ENCODE measurements at places on chromosomes 13 and 19.
A peak's percentile ranks its signal among the peaks of the same experiment; 100 is the strongest.

DNA sequence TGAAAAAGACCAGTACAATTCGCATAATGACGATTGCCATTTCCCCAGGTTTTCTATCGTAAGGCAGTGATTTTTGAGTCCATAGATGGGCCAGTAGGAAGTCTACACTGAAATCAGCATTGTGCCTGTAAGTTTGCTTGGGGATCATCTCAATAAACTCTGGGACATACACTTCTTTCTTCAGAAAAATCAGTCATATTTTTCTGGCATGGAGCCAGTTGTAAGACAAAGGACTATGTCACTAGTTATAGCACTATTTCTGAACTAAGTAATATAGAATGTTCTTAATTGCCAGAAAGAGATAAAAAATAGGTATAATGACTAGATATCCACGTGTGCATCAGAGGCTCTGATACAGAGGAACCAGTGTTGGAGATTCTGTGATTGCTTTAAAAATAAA, 243.5 kb downstream of the LMO7 start:
- DNase-seq = no peak

DNA sequence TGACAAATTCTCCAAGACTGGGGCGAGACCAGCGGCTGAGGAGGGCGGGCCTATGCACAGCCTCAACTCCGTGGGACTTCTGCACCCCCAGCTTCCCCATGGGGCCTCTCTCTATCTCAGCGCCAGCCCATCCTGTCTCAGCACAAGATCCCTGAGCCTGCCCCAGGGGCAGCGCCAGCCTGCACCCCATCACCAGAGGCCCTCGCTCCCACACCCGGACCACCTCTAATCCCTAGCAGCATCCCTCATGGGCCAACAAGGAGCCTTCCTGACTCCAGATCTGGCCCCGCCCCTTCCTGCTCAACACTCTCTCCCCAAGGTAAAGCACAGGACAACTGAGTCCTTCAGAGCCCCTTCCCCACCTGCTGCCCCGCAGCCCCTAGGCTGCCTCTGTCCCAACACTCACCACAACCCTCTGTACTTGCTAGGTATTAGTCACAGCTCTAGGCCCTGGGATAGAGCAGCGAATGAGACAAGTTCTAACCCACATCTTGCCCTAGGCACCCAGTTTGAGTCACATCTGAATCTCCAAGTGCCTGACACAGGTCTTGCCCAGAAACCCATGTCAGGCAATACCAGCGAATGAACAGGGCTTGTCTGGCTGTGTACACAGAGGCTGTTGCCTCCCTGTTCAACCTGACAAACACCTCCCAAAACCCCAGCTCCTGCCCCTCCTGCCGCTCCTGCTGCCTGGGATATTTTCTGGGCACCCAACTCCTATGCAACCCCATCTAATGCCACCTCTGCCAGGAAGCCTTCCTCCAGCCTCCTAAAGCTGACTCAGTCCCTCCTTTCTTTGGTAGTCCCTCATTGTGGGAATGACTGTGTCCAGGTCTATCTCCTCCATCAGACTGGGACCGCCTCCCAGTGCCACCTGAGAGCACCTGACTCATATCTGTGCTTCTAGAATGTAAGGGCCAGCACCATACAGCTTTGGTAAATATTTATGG, 18.6 kb downstream of the GRIK5 start:
- DNase-seq = no peak

GRCh38 chr19:4533334-4533733, 1.7 kb downstream of the PLIN5 start:
- DNase-seq = no peak

DNA sequence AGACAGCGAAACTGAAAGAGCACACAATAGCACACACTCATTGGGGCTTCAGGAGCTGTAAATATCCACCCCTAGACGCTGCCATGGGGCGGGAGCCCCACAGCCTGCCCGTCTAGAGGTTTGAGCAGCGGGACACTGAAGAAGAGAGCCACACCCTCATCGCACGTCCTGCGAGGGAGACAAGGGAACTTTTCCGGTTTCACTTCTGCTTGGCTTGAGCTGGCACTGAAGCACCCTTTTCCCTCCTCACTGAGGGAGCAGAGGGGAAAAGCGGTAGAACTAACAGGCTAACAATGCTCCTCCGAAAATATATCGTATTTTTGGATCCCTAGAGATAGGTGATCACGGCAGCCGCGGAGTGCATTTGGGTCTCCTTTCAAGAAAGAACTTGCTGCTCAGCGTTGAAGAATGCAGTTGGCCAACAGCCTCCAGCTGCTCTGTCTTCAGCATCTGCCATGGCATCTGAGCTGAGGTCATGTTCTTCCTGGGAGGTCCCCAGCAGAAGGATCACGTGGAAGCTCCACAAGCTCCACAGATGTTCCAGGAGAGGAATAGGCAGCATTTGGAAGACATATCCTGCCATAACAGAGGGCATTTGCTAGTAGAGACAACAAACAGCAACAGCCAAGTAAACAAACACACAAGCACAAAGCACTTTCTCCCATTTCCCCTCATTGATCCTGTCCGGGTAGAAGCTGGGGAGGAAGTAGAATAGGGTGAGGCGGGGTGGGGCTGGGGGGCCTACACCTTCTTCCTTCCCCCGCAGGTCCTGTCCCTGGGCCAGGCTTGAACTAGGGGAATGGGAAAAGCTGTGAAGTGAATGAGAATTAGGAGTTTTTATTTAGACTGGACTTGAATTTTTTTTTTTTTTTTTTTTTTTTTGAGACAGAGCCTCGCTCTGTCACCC, 44.8 kb upstream of the ALOX5AP start:
- peak; percentile 41 for DNase-seq

GRCh38 chr13:41833201-41833600, 127.7 kb downstream of the VWA8 start:
- no peak for DNase-seq

- DNase-seq = no peak
Observed at GRCh38 chr13:60329221-60329923, 67.6 kb upstream of the TDRD3 start.

DNA sequence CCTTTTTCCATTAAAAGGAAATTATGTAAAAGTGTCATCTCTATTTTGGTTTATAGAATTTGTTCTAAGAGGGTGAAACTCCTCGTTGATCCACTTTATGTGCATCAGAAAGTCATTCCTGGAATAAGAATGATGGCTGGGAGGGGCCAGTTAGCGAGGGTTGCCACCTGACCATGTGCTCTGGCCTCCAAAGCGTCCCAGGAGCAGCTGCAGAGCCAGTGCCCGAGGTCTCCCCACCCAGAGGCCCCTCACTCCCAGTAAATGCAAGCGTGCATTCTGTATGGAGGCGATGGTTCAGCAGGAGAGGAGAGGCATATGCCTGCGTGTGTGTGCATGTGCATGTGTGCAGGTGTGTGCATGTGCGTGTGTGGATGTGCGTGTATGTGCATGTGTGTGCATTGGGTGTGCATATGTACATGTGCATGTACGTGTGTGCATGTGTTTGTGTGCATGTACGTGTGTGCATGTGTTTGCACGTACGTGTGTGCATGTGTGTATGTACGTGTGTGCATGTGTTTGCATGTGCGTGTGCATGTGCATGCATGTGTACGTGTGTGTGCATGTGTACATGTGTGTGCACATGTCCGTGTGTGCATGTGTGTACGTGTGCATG, 345.8 kb downstream of the TEX29 start:
- DNase-seq = no peak
